Fibroblast of skin of scalp (primary cell): ENCODE measurements at places on chromosomes 2 and 18.
A peak's percentile ranks its signal among the peaks of the same experiment; 100 is the strongest.

DNA sequence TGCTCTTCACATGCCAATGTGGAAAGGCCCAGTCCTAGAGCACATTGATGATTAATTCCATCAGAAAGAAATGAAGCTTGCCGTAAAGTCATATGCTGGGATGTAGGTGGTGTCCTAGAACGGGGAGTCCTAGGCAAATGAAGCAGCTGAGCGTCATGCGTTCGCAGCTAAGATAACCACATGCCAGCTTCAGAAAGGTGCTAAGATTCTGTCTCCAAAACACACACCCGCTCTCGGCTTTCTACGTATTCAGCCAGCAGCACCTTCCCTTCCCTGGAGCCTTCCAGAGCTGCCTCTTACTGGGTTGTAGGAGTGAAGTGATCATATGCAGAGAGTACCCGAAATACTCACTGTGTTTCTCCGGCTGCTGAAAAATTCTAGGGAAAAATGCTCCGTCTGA lies 421.6 kb upstream of the ID2 start:
- no peak for DNase-seq

GRCh38 chr2:74599676-74600075 lies 45.2 kb downstream of the DOK1 start:
- no peak for DNase-seq

GRCh38 chr2:44943693-44944101 lies 2.2 kb downstream of the SIX3 start:
- no peak for DNase-seq

GRCh38 chr2:53848062-53848461 lies 11.7 kb downstream of the GPR75 start:
- no peak for DNase-seq

- peak; percentile 52 for DNase-seq
Measured at GRCh38 chr18:43277164-43277600, at the start of gene SYT4. Gene SYT4 (minus strand): TSS chr18:43277490. CDS start chr18:43277281, 209 bp downstream.

- DNase-seq, result peak; percentile 52
Measured at GRCh38 chr2:126655500-126656430, at the start of gene GYPC. Gene GYPC (plus strand): TSS chr2:126656158. CDS start chr2:126656264, 106 bp downstream.

GRCh38 chr2:71530641-71531332 lies 77.4 kb downstream of the DYSF start:
- DNase-seq, result peak; percentile 56

DNA sequence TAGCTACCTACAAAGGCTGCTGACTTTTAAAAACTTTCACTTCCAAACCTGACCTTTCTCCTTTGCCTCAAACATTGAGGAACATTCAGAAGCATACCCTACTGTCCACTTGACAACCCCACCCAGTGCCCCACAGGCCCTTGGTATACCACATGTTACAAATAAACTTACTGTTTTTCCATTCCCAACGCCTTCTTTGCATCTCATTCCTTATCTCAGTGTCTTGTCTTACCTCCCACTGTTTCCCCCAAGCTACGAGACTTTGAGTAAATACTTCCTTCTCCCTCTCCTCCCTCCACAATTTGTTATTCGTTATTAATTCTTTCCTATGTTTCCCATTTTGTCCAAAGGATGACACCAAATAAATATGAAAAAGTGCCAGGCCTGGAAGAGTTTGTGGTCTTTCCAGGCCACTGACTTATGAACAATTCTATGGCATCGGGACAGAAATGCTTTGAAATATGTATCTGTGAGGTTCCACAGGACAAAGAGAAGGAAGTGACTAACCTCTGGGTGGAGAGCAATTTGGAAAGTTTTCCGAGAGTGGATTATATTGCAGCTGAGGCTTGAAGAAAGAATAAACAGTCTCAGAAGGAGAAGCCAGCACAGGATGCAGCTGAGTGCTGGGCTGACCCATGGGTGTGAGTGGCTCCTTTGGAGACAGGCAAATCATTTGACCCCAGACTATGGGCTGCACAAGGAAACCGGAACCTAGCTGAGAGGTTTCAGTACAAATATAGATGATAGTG lies 409.0 kb downstream of the LPIN1 start:
- DNase-seq, result peak; percentile 91

GRCh38 chr2:84393829-84394228 lies 65.3 kb downstream of the SUCLG1 start:
- peak; percentile 20 for DNase-seq

GRCh38 chr2:85549826-85550225 lies 10.9 kb downstream of the MAT2A start:
- DNase-seq, result peak; percentile 87

DNA sequence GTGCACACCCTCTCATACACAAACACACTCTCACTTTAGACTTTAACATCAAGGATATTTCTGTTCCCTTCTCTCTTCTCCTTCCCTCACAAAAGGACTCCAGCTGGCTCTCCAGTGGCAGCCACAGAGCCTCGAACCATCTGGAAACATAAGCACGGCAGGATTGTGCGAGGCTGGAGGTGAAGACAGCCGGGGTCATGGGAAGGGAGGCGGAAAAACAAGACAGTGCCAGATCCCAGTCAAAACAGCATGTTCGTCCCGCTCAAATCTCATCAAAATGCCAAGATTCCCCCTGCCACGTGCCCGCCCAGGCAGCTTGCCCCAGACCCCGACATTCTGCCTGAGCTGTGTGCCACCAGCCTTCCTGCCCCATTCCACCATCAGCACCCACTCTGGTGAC lies 180.3 kb downstream of the ZBTB7C start:
- DNase-seq, result no peak

GRCh38 chr2:82089518-82089917 lies 1785.0 kb upstream of the LRRTM1 start:
- no peak for DNase-seq

DNA sequence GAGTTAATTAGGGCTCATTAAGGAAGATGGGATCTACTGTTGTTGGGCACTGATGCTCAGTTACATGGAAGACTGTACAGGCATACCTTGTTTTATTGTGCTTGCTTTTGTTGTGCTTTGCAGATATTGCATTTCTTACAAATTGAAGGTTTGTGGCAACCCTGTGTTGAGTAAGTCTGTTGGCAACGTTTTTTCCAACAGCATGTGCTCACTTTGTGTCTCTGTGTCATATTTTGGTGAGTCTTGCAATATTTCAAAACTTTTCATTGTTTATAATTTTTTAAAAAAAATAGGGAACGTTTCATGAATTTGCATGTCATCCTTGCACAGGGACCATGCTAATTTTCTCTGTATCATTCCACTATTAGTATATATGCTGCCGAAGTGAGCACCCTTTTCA lies 15.6 kb downstream of the PHLPP1 start:
- no peak for DNase-seq

DNA sequence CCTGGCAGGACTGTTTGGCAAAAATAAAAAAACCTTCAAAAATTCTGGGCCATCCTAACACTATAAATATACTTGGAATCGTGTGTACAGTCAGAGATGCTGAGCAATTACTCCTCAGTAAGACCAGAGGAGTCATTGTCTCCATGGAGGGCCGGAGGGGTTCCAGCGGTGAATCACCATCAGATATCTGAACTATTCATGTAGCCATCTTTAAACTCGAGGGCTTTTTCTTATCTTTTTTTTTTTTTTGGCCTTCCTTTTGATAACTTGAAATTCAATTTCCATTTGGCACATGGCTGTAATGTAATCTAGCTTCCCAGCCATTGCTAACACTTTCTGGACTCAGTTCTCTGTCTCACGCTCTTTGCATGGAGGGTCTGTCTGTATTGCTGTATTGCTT lies 7.4 kb upstream of the FHL2 start:
- peak; percentile 74 for DNase-seq

DNA sequence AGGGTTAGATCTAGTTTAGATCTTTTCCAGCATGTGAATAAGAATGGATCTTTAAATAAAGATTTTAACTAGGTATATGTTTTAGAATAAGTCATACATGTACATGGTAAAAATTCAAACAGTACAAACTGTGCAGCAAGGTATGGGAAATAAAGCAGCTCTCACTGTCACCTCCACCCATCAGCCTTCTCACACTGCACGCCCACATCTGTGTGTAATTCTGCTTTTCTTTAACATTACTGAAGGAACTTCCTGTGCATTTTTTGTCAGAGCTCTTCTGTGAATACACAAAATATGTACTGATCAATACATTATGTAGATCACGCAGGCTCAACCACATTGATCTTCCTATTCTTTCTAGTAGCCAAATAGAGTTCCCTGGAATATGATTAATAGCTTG lies 3.4 kb downstream of the CASP8 start:
- no peak for DNase-seq

DNA sequence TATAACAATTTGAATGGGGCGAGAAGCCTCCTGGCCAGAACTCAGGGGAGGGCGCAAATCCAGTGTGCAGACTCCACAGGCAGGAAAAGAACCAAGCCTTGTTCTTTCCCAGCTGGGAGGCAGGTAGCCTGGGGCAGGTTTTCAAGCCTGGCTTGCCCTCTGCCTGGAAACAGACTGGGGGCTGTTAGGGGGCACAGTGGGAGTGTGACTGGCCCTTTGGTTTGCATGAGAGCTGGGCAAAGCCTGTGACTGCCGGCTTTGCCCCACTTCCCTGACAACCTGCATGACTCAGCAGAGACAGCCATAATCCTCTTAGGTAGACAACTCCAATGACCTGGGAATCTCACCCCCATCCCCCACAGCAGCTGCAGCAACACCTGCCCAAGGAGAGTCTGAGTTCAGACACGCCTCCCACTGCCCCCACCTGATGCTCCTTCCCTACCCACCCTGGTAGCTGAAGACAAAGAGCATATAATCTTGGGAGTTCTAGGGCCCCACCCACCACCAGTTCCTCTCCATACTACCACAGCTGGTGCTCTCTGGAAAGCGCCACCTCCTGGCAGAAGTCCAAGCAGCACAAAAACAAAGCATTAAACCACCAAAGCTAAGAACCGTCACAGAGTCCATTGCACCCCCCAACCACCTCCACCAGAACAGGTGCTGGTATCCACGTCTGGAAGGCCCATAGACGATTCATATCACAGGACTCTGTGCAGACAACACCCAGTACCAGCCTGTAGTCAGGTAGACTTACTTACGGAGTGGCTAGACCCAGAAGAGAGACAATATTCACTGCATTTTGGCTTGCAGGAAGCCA lies 402.5 kb downstream of the STK39 start:
- DNase-seq, result no peak

GRCh38 chr2:115161081-115161770 lies 718.8 kb downstream of the DPP10 start:
- no peak for DNase-seq

- DNase-seq, result no peak
Measured at GRCh38 chr2:95268211-95269035, 5.8 kb upstream of the PROM2 start.

GRCh38 chr2:196830701-196831100 lies 21.5 kb upstream of the C2orf66 start:
- no peak for DNase-seq

GRCh38 chr2:161307676-161308075 lies 549 bp upstream of the PSMD14 start:
- DNase-seq, result no peak

DNA sequence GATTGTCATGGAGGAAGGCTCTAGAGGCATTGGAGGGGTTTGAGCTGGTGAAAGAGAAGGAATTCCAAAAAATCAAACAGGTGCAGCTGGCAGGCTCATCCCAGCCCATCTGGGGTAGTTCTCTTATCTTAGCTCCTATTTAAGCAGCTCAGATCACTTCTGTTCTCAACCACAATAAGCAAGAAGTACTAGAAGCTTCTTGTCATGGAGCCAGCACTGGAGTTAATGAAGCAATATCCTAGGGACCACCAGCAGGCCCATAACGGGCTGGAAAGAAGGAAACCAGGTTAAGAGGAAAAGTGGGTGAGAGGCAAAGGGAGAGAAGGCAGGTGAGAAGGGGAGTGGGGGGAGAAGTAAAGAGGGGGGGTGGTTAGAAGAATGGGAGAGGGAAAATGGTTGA lies 100.7 kb upstream of the ZFP36L2 start:
- no peak for DNase-seq

- no peak for DNase-seq
Measured at GRCh38 chr18:44788334-44788733, 107.6 kb downstream of the SETBP1 start.

- DNase-seq, result no peak
Measured at GRCh38 chr2:157790780-157791179, 85.3 kb downstream of the ACVR1 start.

- DNase-seq, result peak; percentile 29
Measured at GRCh38 chr2:163155279-163155883, 316.8 kb upstream of the KCNH7 start.

DNA sequence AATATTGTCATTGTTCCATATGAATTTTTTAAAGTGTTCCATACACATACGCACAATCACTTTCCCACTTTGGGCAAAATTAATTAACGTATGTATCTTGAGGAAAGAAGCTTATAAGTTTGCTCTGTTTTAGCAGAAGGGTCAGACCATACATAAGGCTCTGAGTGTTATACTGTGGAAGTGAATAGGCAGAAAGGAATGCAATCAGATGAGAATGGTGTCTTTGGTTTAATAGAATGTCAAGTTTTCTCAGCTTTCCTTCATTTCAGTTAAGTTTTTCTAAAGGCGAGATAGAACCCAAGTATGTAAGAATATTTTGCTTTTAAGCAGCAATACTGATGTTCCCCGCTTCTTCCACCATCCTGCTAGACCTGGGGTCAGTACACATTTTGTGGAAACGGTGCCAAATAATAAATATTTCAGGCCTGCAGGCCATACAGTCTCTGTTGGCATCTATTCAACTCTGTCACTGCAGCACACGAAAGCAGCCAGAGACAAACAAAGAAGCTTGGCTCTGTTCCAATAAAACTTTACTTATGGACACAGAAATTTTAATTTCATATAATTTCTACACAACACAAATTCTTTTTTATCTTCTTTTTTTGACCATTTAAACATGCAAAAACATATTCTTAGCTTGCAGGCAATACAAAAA lies 100.6 kb downstream of the UPP2 start:
- peak; percentile 57 for DNase-seq

GRCh38 chr2:59034837-59035236 lies 793.7 kb upstream of the FANCL start:
- DNase-seq, result no peak

DNA sequence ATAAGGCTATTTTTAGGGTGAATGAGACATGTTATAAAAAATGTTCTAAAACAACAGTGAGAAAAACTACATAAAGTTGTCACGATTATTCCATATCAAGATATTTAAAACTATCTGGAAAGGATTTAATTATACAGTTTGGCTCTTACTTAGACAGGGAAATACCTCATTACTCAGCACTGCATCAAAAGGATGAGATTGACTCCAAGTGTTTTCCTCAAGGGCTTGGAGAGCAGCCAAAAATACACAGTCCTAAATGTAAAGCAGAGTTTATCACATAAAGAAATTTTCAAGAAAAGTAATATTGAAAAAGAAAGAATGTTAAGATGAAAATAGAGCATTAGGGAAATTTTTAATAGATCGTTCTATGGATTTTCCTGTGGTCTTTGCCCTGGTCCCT lies 285.5 kb upstream of the NETO1 start:
- DNase-seq, result peak; percentile 57

DNA sequence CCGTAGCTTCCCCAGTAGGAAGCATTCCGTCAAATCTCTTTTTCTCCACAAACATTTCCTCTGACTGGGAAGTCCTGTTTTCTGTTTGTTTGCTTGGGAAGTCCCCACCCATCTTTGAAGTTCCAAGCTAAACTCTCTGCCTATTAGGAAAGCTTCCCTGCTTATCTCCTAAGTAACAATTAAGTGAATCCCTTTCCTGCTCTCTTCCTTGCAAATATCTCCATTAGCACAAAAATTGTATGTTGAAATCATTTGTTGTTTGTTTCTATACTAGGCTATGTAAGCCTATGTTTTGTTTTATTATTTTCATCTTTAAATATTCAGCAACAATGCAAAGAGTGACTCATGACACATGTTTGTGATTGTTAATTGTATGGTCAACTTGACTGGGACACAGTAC lies 812.6 kb upstream of the LRATD1 start:
- no peak for DNase-seq
